Activated T-helper 17 cell treated with anti-CD3 and anti-CD28 coated beads, Interleukin-2, amount 50 U/mL, for 72 hours (primary cell): ENCODE measurements at places on chromosomes 1 and 21. TPM values are rescaled to one million over a fixed set of nuclear protein-coding genes. Genes with fewer than 3 reads are reported as not detected.

Gene KPRP
- not detected for total RNA-seq

Gene PRKAA2
- total RNA-seq, result not detected

- H3K36me3 ChIP-seq, result peaks cover 58% of the 10 kb centered on the region
- peak overlapping the region; percentile 96 for H3K27ac ChIP-seq
- peaks cover 48% of the 10 kb centered on the region for H3K4me1 ChIP-seq
- H3K4me3 ChIP-seq, result peak overlapping the region; percentile 99
Measured at GRCh38 chr1:150151291-150152181, 1.8 kb downstream of the PLEKHO1 start.

Gene NOC2L
- total RNA-seq, result 57.6 TPM

GRCh38 chr1:168806952-168807351 lies 77.9 kb upstream of the DPT start:
- H3K27me3 ChIP-seq, result peaks cover 8% of the 10 kb centered on the region
- H3K27ac ChIP-seq, result no peak overlapping the region
- no peaks in the 10 kb centered on the region for H3K36me3 ChIP-seq
- ATAC-seq, result no peak
